Neuronal stem cell (in vitro differentiated cells): ENCODE measurements at places on chromosomes 11 and 22.

- DNase-seq: no peak
Observed at GRCh38 chr11:65043881-65044501, 3.0 kb downstream of the SAC3D1 start.

DNA sequence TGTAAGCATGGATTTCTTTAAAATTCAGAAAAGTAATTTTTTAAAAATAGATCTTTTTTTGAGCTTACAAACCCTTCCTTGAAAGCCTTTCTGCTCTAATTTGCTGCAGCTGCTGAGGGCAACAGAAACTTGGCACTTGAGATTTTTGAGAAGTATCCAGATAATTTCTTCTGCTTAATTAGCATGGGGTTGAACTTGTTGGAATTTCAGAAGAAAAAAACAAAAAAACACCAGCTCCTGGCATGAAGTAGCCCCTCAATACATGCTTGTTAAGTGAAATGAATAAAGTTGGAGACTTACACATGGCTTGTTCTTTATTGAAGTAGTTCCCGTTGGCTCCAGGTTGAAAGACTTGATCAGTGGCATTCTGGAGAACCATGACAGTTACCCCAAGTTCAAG is 331.4 kb upstream of the RAG2 start:
- no peak for DNase-seq

GRCh38 chr11:31995525-31996094 is 95.3 kb upstream of the RCN1 start:
- no peak for DNase-seq

GRCh38 chr11:77442394-77443053 is 31.4 kb downstream of the PAK1 start:
- DNase-seq: no peak

- no peak for DNase-seq
Observed at GRCh38 chr11:64694821-64695365, 28.1 kb downstream of the NRXN2 start.

DNA sequence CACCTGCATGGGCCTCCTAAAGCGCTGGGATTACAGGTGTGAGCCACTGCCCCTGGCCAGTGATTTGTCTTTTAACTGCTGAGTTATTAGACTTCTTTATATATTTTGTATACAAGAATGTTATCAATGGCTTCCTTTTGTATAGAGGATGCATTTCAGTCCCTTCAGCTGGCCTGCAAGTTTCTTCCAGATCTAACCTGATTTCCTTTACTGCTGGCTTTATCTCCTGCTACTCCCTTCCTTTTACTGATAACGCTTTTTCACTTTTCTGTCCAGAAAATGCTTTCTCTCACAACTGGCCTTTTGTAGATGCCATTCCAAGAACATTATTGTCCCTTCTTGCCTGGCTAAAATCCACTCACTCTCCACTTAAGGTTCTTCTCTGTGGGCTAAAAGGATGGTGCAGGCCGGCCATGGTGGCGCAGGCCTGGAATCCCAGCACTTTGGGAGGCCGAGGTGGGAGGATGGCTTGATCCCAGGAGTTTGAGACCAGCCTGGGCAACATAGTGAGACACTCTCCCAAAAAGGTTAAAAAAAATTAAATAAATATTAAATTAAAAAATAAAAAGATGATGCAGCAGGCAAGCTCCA is 118.1 kb downstream of the NECTIN1 start:
- no peak for DNase-seq

- DNase-seq: no peak
Observed at GRCh38 chr11:130462101-130462885, 13.8 kb downstream of the ADAMTS15 start.

DNA sequence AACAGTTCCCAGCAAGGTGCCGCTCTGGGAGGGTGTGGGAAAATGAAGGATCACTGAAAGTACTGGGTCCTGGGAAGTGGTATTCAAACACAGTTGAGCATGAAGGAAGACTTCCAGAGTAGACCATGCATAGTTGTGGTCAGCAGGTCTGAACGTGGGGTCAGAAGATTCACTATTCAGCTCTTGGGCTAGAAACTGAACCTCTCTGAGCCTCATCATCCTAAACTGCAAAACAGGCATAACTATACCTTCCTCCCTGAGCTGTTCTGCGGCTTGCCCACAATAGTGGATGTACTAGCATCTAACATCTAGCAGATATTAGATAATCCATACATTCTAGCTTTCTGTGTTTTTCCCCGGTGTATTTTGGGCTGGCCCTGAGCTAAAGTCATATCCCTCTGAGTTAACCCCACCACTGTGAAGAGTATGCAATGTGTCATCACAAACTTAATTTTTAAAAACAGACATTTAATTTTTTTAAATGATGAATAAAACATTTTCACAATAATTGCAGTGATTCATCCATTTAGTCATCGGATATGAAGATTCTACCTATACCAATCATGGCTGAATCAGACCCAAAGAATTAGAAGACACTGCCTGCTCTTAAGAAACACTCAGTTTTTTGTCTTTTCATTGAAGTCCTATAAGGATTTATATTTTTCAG is 179.1 kb downstream of the BLID start:
- no peak for DNase-seq

DNA sequence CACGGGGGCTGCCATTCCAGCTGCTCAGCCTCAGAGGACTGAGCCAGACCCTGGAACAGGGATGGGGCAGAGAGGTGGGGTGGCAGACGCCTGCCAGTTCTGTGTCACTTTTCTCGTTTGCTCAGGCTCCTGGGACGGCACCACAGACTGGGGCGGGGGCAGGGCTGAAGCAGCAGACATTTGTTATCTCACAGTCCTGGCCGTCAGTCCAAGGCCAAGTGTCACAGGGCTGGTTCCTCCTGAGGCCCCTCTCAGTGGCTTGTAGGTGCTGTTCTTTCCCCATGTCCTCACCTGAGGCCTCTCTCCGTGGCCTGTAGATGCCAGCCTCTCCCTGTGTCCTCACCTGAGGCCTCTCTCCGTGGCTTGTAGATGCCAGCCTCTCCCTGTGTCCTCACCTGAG is 24.7 kb downstream of the TPCN2 start:
- DNase-seq: no peak

GRCh38 chr11:23124996-23125395 is 264.7 kb upstream of the CCDC179 start:
- DNase-seq: no peak

DNA sequence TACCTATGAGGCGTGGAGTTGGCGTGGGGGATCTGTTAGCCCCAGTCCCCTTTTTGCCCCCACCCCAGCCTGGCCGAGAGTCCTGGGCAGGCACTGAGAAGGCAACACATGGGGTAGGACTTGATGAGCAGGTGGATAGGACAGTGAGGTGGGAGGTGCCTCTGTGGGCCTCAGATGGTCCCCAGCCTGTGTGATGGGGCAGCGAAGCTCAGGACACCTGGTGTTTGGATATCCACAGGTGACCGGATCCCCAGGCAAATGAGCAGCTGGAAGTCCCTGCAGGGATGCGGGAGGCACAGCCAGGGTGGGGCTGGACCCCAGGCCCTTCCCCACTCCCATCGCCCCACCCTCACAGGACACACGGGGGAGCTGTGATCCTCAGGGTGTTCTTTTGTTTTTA is 9.7 kb downstream of the FBLN1 start:
- no peak for DNase-seq

- DNase-seq: no peak
Observed at GRCh38 chr11:30535818-30536217, 50.3 kb downstream of the MPPED2 start.

DNA sequence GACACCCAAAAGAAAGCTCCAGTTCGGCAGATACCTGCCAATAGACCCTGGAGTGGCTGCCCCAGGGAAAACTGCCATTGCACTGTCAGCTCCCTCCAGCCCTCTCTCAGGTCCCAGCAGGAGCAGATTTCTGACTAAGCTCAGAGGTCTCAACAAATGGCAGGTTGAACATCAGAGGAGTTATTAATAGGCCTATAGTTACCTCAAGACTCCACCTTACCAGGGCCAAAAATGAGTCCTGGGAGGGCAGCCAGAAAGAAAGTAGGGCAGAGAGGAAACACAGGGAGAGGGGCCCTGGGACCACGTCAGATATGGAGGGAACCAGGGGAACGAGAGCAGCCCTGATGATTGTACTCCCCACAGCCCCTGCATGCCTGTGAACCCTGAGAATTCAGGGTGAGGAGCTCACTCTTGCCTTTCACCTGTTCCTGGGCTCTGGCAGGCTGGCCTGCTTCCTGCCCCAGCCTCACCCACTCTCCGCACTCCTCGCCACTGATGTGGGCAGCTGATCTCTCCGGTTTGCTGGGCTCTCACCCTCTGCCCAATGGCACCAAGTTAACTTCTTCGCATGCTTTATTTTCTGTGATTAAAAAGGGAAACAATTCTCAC is 4.3 kb upstream of the RGL4 start:
- no peak for DNase-seq

- DNase-seq: no peak
Observed at GRCh38 chr11:16795146-16795545, 56.7 kb downstream of the C11orf58 start.

DNA sequence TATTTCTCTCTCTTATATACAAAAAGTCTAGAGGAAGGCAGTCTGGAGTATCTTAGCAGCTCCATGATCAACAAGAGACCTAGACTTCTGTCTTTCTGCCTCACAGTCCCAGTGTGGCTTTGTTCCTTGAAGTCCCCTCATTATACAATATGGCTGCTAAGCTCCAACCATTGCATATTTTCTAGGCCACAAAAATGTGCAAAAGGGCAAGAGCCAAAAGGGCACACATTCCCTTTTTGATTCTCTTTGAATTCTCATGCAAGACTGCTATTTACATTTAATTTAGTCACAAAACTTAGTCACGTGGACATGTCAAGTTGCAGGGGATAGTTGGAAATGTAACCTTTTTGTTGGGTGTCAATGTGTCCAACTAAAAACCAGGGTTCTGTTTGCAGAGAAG is 64.2 kb upstream of the OLFML1 start:
- DNase-seq: no peak

- DNase-seq: no peak
Observed at GRCh38 chr11:132976115-132976514, 556.2 kb downstream of the OPCML start.

DNA sequence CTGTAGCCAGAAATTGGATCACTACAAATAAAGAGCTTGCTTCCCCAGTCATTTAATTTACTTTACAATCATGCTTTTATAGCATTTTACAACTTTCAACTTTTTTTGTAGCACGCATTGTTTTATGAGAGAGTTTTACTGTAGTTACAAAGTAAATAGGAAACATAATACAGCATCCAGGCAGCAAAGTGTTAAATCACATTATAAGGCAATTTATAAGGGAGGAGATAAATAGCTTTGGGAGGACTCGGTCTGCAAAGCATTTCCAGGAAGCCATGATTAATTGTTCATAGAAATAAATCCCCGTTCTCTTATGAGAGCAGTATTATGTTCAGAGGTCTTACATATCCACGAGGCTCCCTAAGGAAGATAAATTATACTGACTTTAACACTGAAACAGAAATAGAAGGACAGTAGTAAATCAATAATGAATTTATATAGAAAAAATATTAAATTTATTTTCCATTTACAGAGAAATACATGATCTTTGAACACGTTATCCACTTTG is 792.6 kb upstream of the RAG2 start:
- no peak for DNase-seq

DNA sequence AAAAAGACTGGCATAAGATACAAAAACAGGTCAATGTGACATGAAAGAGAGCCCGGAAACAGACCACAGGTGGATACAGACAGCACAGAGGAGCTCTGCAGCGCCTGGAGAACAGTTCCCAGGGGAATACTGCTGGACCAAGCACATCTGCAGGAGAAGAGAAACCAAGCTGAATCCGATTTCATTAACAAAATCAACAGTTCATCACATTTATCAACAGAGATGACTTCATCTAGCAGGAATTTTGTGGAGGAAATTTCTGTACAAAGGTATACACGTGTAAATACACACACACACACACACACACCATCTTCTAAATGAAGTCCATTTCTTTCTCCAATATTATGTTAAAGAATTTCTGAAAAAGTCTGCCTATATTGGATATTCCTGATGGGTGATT is 17.1 kb downstream of the YPEL1 start:
- no peak for DNase-seq
